ENCODE measurements at places on chromosomes 6 and 20. TPM values are rescaled to one million over a fixed set of nuclear protein-coding genes. Genes with fewer than 3 reads are reported as not detected.

The BPIFB2 gene
- not detected for total RNA-seq

- no peak for DNase-seq
Measured at GRCh38 chr6:105174512-105174911, 5.3 kb downstream of the POPDC3 start.

DNA sequence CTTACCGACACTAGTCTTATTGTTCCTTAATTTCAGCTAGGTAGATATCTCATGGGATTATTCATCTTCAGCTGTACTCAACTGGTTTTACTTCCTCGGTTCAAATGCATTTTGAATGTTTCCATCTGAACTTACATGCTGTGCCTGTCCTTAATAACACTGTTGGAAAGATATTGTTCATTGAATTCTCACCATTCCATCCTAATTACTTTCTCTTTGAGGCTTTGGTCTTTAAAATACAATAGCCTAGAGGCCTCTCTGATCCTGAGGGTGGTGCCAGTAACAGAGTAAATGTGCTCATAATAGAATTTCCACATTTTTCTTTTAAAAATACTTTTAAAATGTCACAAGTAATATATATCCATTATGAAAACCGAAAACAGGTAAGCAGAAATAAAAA, 54.0 kb downstream of the IL20RA start:
- no peak for DNase-seq

DNA sequence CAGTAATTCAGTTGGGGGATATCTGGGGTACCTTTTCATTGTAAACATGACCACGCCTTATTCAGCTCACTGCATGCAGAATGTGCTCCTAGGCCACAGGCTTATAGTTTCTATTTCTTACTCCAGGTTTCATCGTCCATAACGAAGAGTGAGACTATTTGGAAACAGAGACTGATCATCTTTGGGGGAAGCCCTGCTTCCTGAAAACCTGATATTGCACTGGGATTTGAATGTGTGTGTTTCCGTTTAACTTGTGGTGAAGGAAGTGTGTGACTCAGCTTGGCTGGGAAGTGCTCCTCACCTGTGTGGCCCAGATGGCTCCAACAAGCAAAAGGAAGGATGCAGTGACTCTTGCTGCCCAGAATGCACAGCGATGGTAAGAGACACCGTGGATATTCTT, 19.6 kb upstream of the LTV1 start:
- no peak for DNase-seq

The RAB22A gene
- total RNA-seq: 10.3 TPM

DNA sequence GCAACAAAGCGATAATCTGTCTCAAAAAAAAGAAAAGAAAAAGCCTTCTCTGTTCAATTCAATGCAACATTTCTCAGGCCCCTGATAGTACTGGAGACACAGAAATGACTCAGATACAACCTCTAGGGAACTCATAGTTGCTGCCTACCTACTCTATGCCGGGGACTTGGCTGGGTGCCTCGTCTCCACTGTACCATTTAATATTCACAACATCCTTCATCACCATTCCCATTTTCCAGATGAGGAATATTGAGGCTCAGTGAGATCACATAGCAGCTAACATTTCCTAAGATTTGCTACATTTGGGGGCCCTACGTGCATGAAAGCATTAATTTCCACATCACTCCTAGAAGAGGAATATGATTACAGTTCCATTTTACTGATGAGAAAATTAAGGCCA, 7.5 kb downstream of the NOL4L start:
- no peak for DNase-seq

DNA sequence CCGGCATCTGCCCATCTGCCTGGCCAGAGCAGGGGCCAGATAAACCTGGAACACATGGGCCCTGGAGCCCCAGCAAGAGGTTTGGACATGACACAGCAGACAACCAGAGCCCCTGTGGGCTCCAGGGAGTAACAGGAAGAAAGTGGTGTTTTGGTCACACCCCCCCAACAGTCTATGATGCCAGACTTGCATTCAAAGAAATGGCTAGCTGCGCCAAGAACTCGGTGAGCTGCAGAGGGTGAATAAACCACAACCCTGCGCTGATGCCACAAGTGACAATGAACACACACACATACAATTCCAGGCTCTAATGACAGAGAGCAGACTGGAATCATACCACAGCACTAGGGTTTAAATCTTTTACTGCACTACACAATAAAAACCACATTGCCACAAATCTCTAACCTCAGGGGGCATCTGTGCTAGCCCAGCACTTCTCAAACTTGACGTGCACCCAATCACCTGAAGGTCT, 34.0 kb downstream of the TRERF1 start:
- no peak for DNase-seq

- DNase-seq: no peak
Measured at GRCh38 chr6:48144021-48144420, 33.0 kb upstream of the PTCHD4 start.

DNA sequence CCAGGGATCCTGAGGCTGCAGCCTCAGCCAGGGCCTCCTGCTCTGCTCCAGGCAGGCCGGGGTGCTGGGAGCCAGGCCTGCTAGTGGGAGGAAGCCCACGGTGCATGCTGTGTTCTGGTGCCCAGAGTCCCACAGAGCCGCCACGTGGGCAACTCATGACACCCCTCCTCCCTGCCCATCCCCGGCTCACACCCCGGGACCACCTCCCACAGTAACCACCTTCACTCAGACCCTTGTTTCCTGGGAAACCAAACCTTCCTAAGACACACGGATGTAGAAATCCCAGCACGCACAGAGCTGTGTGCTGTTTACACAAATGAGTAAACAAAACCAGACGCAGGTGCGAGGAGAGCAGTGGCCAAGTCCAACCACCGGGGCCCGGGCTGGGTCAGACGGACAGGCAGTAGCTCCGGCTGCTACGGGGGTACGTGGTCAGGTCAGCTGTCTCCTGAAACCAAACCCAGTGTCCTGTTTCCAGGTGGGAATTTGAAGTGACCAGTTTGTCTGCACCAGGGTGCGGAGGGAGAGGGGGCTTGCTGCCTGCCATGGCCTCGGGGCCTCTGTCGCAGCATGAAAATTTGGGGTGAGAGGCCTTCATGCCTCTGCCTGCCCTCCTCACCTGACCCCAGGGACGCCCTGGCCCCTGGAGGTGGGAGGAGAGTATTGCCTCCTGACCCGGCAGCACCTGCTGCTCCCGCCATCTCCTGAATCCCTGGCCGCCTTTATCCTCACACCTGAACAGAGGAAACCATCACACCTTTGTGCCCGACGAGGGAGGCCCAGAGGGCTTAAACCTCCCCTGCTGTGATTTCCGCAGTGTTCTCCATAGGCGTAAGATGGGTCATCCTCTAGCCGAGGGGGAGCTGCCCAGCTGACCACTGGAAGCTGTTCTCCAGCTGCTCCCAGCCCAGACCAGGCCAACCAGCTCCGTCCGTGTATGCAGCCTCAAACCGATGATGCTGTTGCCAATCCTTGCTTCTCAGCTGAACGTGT, 52.0 kb upstream of the SMOC2 start:
- DNase-seq: no peak

The RNF39 gene
- not detected for total RNA-seq

DNA sequence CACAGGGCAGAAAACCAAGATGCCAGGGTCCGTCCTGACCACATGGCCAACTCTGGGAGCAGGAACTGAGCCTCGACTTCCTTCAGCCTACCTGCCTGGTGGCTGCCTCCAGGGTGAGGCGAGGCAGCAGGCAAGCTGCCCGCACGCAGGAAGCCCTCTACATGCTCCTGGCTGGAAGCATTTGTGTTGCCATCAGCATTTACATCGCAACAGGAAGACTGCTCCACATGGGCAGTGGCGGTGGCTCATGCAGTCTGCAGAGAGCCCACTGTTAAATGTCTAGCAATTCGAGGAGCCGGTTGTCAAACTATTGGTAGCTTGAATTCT, 233.8 kb downstream of the SYNDIG1 start:
- no peak for DNase-seq

The NEDD9 gene
- total RNA-seq: 34.0 TPM

GRCh38 chr6:47187893-47188587, 121.7 kb downstream of the TNFRSF21 start:
- DNase-seq: no peak

DNA sequence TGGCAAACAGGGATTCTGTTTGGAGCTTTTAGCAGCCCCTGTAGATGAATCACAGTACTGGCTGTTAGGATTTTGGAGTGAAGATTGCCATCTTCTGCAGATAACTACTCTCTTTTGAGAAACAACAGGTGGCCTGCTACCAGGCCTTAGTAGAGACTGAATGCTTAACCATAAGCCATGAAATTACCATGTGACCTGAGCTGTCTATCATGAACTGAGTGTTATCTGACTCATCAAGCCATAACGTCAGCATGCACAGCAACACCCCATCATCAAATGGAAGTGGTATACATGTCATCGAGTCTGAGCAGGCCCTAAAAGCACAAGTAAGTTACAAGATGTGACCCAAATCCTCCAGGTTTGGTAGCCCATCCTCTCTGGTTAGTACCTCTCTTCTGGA, 132.6 kb downstream of the GPR63 start:
- DNase-seq: no peak

The EPB41L1 gene
- 20.5 TPM for total RNA-seq

GRCh38 chr6:24680582-24680981, 13.7 kb downstream of the ACOT13 start:
- no peak for DNase-seq

GRCh38 chr6:15150207-15150606, 95.7 kb upstream of the JARID2 start:
- DNase-seq: no peak

- DNase-seq: no peak
Measured at GRCh38 chr20:35975576-35976373, 7.4 kb downstream of the CNBD2 start.

DNA sequence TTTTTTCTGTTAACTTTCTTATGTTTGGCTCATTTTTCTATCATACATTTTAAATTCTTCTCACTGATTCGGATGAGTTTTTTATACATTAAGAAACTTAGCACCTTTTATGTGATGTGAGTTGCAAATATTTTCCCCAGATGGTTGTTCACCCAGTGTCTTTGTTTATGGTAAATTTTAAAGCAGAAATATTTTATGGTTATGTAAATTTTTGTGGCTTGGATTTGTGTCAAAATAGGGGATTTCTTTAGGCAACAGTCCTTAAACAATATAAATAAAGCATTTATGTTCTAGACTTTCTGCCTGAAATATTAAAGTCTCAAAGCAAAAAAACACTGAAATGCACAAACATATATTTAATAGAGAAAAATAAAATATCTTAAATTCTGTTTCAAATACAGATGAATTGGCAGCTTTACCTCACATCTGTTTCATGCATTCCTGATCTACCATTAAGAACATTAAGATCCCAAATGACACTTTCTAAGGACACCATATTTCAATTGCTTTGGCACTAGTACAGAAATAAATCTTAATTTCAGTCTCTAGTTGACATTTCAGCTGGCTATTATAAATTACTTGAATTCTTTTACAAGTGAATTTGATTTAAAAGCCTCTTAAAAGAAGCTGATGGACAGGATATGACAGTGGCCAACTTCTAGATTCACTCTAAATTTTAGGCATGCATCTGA, 646.6 kb downstream of the HACE1 start:
- DNase-seq: no peak

DNA sequence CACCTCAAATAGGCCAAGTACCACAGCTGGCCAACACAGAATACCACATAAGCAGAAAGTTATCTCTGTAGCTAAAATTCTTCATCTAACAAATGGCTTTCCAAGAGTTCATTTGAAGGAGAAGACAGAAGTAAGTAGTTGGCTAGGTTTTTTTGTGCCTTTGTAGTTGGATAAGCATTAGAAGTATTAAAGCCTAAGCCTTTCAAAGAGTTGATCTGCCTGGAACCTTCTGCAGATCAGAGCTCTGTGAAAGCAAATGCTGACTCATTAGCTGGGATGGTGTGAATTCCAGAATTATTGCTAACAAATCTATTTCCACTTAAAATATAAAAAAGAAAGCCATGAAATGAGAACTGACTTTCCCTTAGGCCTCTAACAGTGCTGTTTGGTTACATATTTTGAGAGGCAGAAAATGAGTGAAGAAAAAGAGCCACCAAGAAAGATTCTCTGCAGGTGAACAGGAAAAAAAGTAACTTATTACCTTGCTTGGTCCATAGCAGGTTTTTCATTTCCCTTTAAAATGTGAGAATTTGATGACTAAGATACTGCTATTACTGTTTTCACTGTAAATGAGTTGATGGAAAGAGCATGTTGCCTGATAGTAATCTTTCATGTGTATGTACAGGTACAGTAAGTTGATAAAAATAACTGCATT, 763.2 kb upstream of the FLRT3 start:
- no peak for DNase-seq

The SDHAF4 gene
- 15.5 TPM for total RNA-seq

The RRAGD gene
- total RNA-seq: 99.6 TPM

The FAM209B gene
- total RNA-seq: not detected

- no peak for DNase-seq
Measured at GRCh38 chr6:29590218-29590808, 5.4 kb downstream of the OR2H2 start.

The SLC17A4 gene
- not detected for total RNA-seq

DNA sequence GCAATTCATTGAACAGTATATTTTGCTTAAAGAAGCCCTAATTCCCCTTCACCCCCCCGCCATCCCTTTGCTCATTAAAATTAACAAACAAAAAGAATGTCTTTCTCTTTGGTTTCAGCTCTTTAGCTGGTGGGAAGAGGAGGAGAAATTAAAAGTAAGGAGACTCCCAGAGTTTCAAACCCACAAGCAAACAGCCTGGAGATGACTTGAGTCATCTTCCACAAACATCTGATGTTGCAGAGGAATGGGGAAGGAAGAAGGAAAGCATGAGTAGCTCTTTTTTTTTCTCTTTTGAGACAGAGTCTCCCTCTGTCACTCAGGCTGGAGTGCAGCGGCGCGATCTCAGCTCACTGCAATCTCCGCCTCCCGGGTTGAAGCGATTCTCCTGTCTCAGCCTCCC, 189.6 kb downstream of the ADAT2 start:
- DNase-seq: no peak

DNA sequence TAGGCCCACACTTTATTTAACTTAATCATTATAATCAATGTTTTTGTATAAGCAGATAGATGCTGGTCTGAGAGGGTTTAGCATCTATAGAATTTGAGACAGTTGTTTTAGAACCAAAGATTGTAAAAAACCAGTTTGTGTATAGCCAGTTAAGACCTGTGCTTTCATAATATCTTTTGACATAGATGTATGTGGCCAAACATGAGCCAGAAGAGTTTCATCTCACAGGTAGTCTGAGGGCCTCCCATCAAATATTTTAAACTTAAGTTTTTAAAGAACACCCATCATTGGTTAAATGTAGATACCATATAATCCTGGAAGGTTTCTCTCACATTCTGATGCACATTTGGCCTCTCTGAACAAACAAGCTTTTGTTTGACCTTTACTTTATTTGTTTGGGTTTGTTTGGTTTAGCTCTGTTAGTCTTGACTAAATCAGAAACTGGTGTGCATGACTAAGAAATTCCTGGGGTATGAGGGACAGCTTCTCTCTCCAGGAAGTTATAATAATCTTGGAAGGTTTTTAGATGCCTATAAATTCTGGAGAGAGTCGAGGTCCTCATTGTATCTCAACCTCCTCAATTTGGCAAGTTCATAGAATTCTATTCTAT, 58.0 kb upstream of the TMEM200A start:
- DNase-seq: no peak

The GSTA3 gene
- not detected for total RNA-seq
